ENCODE measurements at places on chromosomes 1 and 21.

DNA sequence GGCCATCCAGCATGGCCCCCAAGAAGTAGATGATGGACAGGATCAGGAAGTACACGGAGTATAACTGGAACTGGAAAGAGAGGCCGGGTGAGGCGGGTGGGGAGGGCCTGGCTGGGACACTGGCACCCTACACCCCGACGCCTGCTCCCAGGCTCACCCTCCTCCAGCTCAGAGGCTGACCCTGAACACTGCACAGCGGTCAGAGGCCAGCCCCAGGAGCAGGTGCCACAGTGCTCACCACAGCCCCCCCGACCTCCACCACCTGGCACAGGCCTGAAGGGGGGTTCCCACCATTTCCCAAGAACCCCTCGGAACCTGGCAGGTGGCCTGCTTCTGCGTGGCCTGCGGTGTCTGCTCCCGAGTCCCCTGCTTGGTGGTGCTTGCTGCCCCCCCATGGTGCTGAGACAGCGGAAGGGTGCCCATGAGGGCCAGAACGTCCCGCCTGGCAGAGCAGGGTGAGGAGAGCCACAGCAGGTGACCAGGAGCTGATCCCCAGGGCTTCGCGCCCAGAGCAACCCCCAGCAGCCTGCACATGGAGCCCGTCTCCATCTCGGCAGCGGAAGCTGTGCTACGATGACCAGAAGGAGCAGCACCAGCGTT, 26.1 kb downstream of the SLC19A1 start:
- peaks cover 73% of the 10 kb centered on the region for H3K36me3 ChIP-seq
- H3K27ac ChIP-seq: no peak overlapping the region
- H3K4me1 ChIP-seq: no peaks in the 10 kb centered on the region

DNA sequence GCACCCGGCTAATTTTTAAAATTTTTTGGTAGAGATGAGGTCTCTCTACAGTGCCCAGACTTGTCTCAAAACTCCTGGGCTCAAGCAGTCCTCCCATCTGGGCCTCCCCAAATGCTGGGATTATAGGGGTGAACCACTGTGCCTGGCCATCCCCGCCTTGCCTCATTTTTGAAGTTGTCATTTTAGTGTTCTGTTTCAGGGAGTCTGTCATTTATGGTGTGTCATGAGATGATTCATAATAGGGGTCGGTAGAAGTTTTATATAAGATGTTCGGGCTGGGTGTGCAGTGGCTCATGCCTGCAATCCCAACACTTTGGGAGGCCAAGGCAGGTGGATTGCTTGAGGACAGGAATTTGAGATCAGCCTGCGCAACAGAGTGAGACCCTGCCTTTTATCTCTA, 8.5 kb downstream of the PRCC start:
- no peak overlapping the region for H3K4me3 ChIP-seq
- H3K27me3 ChIP-seq: no peaks in the 10 kb centered on the region

DNA sequence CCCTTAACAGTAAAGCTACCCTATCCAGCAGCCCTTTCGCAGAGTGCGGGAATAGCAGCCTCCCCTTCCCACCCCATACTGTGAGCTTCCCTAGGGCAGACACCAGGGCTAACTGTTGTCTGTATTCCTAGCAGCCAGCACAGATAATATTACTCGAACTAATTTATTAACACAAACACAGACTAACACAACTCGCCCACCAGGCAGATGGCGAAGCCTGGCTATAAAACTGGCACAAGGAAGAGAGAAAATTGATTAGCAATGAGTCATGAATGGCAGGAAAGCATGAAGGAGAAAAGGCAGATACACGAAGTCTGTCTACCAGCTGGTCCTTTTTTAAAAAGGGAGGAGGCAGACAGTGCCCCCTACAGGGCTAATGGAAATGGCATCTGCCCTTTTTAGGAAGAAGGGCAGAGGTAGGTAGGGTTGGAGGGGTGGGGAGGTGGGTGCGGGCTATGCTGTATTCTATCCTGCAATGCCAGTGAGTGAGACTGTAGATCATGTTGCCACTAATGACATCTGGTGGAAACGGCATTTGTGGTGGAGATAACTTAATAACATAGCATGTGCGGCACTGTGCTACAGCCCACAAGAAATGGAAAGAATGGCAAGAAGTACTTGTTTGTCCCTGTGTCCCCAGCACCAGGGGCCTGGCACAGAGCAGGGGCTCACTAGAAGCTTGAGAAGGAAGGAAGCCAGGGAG, 30.6 kb upstream of the CTPS1 start:
- H3K4me1 ChIP-seq: peaks cover 20% of the 10 kb centered on the region
- H3K36me3 ChIP-seq: no peaks in the 10 kb centered on the region
- H3K27me3 ChIP-seq: peaks cover 57% of the 10 kb centered on the region
- H3K27ac ChIP-seq: no peak overlapping the region
- H3K4me3 ChIP-seq: no peak overlapping the region

DNA sequence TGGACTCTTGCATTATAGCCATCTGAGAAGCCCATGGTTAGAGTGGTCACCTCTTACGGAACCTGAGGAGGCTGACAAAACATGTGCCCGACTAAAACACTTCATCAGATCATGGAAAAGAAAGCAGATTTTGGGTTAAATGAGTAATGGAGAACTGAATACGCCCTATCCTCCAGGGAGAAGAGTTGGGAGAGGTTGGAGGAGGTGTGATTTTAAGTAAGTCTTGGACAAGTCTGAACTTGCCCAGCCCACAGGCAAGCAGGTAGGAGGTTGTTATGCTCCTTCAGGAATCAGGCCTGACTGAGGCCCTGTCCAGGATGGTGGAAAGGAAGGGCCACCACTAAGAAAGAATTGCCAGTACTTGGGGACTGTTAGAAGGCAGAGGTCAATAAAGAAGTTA, 255.8 kb downstream of the TGFB2 start:
- no peak overlapping the region for H3K27ac ChIP-seq
- ATAC-seq: no peak
- H3K36me3 ChIP-seq: no peaks in the 10 kb centered on the region
- no peak overlapping the region for H3K4me3 ChIP-seq
- H3K4me1 ChIP-seq: no peaks in the 10 kb centered on the region
- peaks cover 21% of the 10 kb centered on the region for H3K27me3 ChIP-seq

GRCh38 chr1:231571904-231572303, 43.4 kb downstream of the TSNAX start:
- ATAC-seq: no peak
- no peaks in the 10 kb centered on the region for H3K4me1 ChIP-seq
- H3K27ac ChIP-seq: no peak overlapping the region
- H3K27me3 ChIP-seq: no peaks in the 10 kb centered on the region
- H3K4me3 ChIP-seq: no peak overlapping the region
- H3K36me3 ChIP-seq: peaks cover 22% of the 10 kb centered on the region

DNA sequence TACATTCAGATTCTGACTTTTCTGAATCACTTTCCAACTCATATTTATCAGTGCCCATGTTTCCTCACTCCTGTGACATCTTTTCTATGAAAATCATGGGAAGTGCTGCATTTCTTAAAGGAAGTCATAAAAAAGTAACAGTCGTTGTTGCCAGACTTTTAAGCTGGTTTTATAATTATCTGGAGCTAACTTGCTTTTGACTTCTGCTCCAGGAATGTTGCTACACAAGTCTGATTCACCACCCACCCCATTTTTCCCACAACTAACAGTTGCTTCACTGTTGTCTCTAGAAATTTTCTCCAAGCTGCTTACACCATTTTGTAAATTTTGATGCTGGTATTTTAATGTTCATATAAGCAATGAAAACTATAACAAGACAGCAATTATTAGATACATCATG, 12.2 kb downstream of the FCRLB start:
- no peak overlapping the region for H3K27ac ChIP-seq
- no peaks in the 10 kb centered on the region for H3K27me3 ChIP-seq
- peaks cover 40% of the 10 kb centered on the region for H3K4me1 ChIP-seq
- no peaks in the 10 kb centered on the region for H3K36me3 ChIP-seq

- no peaks in the 10 kb centered on the region for H3K36me3 ChIP-seq
- H3K27me3 ChIP-seq: no peaks in the 10 kb centered on the region
- H3K4me3 ChIP-seq: no peak overlapping the region
These were observed 121.7 kb downstream of the TNFSF18 start for GRCh38 chr1:172929006-172929405.
